ENCODE measurements at places on chromosomes 1 and 21.

GRCh38 chr1:232377494-232377770 is 252.5 kb downstream of the SIPA1L2 start:
- no peak for DNase-seq

- DNase-seq: no peak
Measured at GRCh38 chr1:82721702-82722101, 921.0 kb downstream of the ADGRL2 start.

GRCh38 chr1:236365999-236366570 is 28.0 kb upstream of the EDARADD start:
- no peak for DNase-seq

DNA sequence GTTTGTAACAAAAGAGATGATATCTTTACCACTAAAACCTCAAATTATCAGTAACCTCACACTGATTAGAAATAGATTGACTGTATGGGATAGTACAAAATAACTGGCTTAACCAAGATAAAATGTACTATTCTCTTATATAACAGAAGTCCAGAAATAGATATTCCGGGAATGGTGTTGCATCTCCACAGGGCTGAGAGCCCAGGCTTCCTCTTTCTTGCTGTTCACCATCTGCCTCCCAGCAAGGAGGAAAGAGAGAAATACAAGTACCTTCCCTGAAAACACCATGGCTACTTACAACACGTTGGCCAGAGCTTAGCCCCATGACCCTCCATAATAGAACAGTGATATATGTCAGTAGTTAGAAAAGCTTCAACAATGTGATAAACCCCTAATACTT is 47.0 kb upstream of the KCNK1 start:
- DNase-seq: no peak

DNA sequence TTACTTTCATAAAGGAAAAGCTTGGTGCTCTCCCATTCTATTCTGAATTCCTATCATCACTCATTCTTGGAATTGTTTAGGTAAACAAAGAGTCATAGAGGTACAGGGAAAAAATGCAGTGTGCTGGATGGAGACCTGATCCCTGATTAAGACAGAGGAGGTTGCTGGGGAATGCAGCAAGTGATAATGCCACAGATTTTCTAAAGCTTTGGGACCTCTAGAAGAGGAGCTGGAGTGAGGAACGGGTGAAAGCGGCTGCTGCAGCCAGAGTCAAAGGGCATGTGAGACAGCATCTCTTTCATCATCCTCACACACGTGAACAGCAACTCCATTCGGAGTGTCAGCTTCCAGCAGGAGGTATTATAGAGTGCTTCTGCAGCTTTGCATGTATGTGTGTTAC is 54.9 kb upstream of the DIPK1A start:
- DNase-seq: no peak

DNA sequence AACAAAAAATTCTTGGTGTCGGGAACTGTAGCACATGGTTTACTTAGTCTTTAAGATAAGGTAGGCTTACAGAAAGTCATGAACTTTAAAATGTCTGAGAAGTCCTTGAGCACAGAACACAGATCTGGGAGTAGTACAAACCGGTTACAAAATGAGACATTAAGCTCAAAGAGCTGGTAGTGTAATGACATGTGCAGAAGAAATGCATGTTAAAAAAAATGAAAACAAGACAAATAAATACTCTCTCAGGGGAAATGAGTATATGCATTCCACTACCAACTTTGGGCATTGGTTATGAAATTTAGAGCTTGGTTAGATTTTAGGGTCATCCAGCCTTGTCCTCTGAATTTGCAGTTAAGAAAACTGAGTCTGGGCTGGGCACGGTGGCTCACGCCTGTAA is 91.5 kb upstream of the F3 start:
- DNase-seq: no peak

DNA sequence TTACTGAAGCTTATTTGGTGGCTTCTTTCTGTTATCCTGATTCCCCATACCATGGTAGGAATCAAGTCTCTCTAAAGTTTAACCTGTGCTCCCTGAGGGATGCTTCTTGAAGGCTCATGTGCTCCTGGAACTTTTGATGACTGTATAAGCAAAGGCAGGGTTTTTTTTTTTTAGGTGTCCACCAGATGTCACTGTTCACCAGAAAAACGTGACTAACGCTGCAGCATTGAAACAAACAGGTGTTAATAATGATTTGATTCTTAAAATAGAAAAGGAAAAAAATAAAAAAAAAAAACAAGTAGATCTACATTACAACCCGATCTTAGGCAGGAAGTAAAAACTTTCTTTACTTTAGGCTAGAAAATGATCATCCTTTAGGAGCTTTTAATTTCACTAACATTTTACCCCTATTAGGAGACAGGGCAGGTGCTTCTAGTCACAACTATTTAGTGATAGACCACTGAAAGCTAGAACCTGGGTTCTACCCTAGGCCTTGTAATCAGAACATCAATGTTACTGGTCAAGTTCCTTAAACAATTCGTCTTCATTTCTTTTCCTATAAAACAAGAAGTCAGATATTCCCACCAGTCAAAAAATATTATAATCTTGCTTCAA is 223.0 kb downstream of the PLA2G4A start:
- DNase-seq: no peak
